ENCODE measurements at places on chromosomes 7 and 10. TPM values are rescaled to one million over a fixed set of nuclear protein-coding genes. Genes with fewer than 3 reads are reported as not detected.

GRCh38 chr7:112668561-112668960 is 121.6 kb downstream of the TMEM168 start:
- no peak for DNase-seq

DNA sequence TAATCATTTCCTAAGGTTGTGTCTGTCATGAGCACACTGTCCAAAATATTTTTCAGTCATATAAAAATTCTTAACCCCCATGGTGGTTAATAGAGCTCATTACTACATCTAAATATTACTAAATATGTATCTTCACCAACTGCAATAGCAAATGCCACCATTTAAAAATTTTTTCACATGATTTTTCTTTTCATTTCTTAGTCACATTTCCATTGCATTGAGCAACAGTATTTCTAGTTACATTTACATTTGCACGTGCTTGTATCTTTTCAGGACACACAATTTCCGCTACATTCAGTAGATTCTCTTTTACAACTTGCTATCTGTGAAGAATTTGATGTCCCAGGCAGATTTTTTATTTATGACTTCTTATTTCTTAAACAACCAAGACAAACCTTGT is 5.2 kb upstream of the TAS2R40 start:
- DNase-seq = no peak

DNA sequence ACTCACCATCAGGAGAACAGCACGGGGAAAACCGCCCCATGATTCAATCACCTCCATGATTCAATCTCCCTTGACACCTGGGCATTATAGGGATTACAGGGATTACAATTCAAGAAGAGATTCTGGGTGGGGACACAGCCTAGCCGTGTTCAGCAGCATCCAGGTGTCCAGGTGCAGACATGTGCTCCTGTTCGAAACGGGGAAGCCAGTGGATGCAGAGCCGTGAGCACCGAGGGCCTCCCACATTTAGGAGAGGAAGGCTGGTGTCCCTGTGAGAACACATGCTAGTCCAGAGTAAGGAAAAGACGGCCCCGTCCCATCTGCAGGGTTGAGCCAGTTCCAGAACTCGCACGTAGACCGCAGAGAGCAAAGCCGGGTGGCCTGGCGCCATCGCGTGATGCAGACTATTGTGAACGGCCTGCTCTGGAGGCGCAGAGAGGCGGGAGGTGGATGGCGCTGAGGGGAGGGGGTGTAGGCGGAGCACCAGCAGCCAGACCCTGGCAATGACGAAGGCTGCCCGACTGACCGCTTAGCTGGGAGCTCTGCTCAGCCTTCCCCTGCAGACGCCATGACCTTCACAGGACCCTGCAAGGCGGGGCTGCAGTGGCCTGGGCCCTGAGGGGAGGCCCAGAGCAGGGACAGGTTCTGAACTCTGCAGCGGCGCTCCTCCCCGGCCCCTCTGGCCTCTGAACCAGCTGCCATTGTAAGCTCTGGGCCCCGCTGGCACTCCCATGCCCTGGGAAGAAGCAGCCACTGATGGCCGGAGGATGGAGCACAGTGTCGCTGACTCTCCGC is 141.6 kb upstream of the TCERG1L start:
- DNase-seq = no peak

The FRAT1 gene
- total RNA-seq = 5.2 TPM

The HYAL4 gene
- not detected for total RNA-seq

The TMEM139 gene
- 18.5 TPM for total RNA-seq

GRCh38 chr7:78226059-78226719 is 427.6 kb downstream of the PHTF2 start:
- peak; percentile 35 for DNase-seq

DNA sequence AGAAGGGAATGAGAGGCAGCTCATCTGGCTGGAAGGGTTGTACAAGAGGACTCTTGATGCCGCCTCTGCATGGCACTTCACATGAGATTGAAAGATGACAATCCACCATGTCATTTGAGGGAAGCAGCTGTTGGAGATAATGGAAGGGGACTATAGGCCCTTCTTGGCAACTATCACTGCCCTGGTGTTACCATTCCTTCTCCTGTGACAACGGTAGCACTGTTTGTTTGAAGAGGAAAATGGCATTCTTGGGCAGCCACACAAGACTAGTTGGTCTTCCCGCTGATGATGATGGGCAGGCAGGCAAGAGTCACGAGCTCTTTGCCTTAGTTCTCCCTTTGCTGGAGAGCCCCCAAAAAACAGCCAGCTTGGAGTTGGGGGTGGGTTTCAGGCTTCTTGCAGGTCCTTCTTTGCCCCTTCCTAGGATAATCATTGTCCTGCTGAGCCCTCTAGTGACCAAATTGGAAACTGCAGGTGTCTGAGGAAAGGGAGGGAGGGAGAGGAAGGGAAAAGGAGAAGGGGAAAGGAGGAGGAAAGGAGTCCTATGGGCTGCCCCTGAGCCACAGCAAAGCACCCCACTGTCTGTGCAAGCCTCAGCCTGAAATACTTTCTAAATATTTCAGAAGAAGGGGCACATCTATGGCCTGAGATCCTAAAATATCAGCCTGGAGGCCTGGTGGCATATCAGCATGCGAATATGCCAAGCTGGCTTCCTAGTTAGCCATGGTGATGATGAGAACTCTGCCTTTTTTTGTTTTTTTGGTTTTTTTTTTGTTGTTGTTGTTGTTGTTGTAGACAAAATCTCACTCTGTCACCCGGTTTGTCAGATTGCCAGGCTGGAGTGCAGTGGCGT is 165.6 kb upstream of the KMT2E start:
- DNase-seq = no peak
